AG10803 (cell line): ENCODE measurements at places on chromosomes 16 and 17.

DNA sequence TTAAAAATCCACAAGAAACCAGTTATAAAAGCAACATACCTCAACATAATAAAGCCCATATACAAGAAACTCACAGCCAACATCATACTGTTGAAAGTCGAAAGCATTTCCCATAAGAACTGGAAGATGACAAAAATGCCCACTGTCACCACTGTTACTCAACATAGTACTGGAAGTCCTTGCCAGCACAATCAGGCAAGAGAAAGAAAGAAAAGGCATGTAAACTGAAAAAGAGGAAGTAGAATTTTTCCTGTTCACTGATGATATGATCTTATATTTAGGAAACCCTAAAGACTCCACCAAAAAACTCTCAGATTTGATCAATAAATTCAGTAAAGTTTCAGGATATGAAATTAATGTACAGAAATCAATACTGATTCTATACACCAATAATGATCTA is 45.1 kb downstream of the AHSP start:
- DNase-seq = no peak

- DNase-seq = no peak
These were observed 17.4 kb downstream of the RNF213 start for GRCh38 chr17:80277751-80278671.

GRCh38 chr17:42598905-42599304 is 10.3 kb downstream of the RETREG3 start:
- DNase-seq = peak; percentile 43

GRCh38 chr16:27427538-27427937 is 25.6 kb downstream of the IL21R start:
- no peak for DNase-seq
